ENCODE measurements at places on chromosomes 1 and 21. TPM values are rescaled to one million over a fixed set of nuclear protein-coding genes. Genes with fewer than 3 reads are reported as not detected.

The SDHB gene
- 217 TPM for total RNA-seq

The MARK1 gene
- 2.8 TPM for total RNA-seq

DNA sequence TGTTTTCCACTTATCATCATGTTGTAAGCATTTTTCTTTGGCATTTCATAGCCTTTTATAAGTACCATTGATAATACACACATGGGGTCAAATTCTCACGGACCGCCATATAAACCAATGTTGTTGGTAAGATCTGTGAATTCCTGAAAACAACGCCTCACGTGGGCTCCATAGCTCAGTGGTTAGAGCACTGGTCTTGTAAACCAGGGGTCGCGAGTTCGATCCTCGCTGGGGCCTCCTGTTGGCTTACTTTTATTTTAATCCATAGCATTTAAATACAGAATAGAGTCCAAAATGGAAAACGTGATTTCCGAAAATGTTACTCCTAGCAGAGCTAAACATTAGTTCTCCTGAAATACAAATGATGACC lies 83.1 kb downstream of the HHIPL2 start:
- peak; percentile 74 for DNase-seq

The FBXO44 gene
- total RNA-seq, result 4.5 TPM

DNA sequence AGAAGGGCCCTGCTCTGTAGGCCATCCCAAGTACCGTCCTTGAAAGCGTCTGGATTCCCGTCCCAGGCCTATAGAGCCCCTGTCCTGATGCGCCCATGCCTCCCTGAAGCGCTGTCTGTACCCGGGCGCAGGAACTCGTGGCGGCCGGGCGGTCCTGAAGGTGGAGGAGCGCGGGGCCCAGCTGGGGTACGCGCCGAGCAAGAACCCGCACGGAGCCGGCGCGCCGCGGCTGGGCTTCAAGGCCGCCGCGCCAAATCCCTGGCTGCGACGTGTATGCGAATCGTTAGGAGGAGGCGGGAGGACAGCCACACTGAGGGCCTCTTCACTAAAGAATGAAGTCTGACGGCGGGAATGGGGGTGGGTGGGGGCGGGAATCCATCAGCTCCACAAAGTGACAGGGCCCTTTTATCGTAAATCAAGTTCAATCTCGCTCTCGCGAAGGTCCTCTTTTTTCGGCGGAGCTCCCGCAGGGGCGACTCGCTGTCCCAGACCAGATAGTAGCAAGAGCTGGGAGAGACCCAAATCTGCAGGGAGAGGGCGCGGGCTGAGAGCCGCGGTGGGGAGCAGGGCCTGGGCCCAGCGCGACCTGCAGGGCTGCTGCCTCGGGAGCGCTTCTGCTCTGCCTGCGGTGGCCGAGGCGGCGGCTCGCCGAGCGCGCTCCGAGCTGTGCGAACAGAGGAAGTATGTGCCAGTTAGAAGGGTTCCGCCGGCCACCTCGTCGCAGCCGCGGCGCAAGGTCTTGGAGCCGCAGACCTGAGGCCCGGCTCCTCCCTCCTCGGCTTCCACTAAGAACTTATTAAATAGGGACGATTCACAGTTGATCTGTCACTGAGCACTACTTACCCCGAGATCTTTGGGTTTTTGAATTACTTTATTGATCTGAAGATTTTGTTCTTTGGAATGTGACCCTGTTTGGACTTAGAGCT lies 10.4 kb downstream of the BARHL2 start:
- no peak for DNase-seq

The UMODL1 gene
- not detected for total RNA-seq

The GBP6 gene
- total RNA-seq, result 0.10 TPM

- DNase-seq, result no peak
Measured at GRCh38 chr21:42289926-42290325, 25.3 kb downstream of the TFF3 start.

- no peak for DNase-seq
Measured at GRCh38 chr1:41508290-41508689, 23.8 kb upstream of the EDN2 start.

- DNase-seq, result no peak
Measured at GRCh38 chr1:116679828-116680628, 12.5 kb upstream of the IGSF3 start.

- no peak for DNase-seq
Measured at GRCh38 chr1:20365421-20366055, 74.9 kb downstream of the VWA5B1 start.

The SLC6A9 gene
- total RNA-seq, result 0.78 TPM

- DNase-seq, result no peak
Measured at GRCh38 chr1:88378560-88378959, 305.5 kb upstream of the PKN2 start.

The PLA2G2C gene
- total RNA-seq, result not detected

GRCh38 chr1:67570486-67571143 lies 114.4 kb upstream of the GADD45A start:
- no peak for DNase-seq

The CALML6 gene
- 6.4 TPM for total RNA-seq

DNA sequence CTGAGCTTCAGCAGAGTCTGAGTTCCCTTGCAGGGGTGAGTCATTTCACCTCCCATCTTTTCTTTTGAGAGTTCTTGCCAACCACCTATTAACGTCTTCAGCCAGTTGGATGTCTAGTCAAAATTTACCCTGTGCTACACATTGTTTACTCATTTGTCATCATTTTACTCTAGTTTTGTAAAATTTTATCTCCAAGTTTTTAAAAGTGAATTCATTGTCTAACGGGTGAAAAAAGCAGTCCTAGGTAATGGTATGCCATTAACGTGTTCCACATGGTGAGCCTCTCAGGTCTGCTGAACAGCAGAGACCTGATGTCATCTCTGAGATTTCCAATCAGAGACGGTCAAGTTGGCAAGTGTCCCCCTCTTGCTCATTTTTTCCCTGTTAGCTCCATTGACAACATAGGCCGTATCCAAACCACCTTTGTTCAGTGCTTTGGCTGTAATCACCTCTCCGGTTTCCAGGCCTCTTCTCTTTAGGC lies 85.4 kb downstream of the TBX15 start:
- DNase-seq, result no peak

The CACHD1 gene
- total RNA-seq, result 3.1 TPM

The FTCD gene
- total RNA-seq, result 2.0 TPM

- DNase-seq, result no peak
Measured at GRCh38 chr1:52204696-52205095, 62.8 kb downstream of the ZFYVE9 start.

- no peak for DNase-seq
Measured at GRCh38 chr1:195238313-195238712, 1369.9 kb downstream of the KCNT2 start.

The SPATA45 gene
- not detected for total RNA-seq

The PTGFRN gene
- total RNA-seq, result 8.1 TPM

The FAM20B gene
- 55.2 TPM for total RNA-seq

DNA sequence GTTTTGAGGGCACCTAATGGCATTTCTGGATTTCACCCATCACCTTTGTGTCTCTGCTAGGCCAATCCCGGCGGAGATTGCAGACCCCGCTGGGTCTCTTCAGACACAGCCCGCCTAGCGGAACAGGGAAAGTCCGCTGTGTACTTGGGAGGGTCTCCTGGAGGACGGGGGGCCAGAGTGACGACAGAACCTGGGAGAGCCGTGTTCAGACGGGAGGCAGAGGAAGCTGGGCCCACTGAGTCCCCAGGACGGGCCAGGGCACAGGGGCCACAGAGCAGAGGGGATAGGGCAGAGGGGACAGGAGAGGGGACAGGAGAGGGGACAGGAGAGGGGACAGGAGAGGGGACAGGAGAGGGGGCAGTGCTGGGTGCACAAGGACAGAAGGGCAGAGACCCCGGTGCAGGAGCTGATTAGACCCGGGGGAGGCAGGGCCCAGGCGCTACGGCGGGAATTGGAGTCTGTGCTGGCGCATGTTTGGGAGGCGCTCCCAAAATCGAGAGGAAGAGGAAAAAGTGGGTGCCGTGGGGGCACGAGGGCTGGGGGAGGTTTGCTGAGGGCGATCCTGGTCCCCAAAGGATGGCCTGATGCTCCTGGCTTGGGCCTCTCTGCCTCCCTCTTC lies 12.7 kb downstream of the TRPM2 start:
- no peak for DNase-seq

DNA sequence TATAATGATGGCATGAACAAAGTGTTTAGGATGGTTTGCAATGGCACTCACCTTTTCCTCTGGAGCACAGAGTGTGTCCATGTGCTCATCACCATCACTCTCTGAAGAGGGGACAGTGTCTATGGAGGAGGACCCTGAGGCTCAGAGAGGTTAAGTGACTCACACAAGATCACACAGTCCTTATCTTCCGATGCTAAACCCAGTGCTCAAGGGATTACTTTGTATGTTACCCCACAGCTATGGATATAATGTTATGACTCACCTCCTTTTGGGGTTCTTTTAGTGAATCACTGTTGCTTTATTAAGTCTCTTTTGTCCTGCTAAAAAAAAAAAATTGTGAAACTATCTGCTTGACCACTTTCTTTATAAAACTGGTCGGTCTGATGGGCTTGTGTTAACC lies 67.6 kb downstream of the TENT5C start:
- DNase-seq, result no peak

- no peak for DNase-seq
Measured at GRCh38 chr1:201761871-201762270, 67.1 kb upstream of the IPO9 start.

The RNF186 gene
- not detected for total RNA-seq

The OR2L3 gene
- total RNA-seq, result not detected

The OR2T11 gene
- total RNA-seq, result not detected

The KRTAP12-2 gene
- not detected for total RNA-seq

DNA sequence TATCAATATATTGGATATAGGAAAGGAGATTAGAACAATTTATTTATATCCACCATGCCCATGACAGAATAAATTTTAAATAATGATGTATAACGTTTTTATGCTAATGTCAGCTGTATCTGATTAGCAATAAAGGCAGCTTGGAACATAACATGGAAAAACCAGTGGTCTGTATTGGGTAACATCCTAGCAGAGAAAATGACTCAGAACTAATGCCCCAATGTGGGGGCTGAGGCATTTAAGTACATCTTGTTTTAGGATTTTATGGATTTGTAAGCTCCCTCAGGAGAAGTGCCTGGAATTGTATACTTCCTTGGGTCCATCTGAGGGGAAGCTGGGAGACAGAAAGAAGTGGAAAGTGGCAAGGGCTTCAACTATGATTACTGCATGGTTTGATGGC lies 82.3 kb downstream of the HMCN1 start:
- DNase-seq, result no peak

DNA sequence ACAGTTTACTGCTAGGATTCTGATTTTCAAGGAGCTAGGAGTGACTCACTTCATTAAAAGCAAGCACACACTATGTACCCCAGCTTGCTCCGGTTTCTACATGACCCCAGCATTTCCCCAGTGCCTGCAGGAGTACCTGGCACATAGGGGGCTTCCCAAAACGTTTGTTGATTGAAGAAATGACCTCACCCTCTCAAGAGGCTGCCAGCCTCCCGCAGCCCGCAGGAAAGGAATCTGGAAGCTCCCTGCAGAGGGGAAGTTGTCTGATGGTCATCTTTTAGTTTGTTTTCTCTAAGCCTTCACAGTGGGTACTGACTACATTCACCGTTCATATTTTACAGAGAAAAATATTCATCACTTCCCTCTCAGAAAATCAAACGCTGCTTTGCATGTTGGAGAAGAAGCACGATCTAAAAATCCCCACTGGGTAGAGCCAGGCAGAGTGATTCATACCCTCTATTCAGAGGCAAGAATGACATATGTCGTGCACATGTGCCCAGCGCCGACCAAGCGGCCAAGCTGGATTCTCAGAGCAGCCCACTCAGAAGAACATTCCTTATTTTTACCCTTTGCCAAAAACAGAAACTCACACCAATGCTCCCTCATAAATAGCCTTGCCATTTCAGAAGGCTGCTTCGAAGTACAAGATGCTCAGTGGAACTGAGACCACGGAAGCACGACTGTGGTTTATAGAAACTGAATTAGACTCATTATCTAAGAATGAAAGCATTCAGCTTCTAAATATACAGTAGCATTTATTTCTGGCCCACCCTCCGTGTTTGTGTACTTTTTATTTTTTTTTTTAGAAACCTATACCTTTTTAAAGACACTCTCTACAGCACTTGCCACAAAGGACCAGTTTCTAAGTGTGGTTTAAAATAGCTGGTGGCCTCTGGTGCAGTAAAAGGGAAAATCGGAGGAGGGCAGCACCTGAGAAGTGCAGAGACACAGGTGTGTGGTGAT lies 143.2 kb downstream of the MIS18A start:
- DNase-seq, result peak; percentile 21
